ENCODE measurements at places on chromosomes 7 and 10.
A peak's percentile ranks its signal among the peaks of the same experiment; 100 is the strongest.

- peak; percentile 43 for DNase-seq
Measured at GRCh38 chr10:132248455-132249225, 59.1 kb downstream of the STK32C start.

DNA sequence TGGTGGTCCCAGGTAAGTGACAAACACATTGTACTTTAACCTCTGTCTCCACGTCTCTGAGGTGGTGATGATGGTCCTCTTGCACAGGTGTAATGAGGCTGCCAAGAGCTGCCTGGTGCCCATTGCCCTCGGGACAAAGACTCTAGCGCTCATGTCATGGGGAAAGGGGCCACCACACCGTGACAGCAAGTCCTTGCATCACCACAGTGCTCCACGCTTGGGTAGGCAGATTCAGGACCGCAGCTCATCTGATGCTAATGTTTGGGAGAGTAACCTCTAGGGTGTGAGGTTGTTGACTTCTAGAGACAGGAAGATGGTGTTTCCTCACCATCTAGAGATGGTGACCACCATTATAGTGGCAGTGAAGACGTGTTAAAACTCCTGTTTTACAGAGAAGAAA, 395.6 kb downstream of the ADRA2A start:
- no peak for DNase-seq

GRCh38 chr10:78451592-78451991, 417.9 kb downstream of the RPS24 start:
- peak; percentile 98 for DNase-seq

GRCh38 chr10:102449321-102450123, 1.8 kb downstream of the C10orf95 start:
- peak; percentile 86 for DNase-seq

DNA sequence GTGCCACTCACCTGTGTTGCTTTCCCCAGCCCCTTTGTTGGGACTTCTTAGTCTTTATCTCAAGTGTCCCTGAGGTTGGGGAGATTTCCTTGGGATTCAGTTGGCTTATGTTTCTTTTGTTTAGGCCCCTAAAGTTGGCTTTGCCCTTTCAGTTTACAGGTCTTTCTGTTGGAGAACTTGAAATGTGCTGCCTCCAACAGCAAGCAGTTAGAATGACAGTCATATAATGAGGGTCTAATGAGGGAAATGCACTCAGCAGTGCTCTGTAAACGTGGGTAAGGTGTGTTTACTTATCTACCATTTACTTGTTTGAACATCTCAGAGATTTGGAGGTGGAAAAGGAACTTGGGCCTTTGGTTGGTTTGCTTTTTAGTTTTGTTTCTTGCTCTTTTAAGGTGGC, 191.4 kb upstream of the STK17A start:
- no peak for DNase-seq

DNA sequence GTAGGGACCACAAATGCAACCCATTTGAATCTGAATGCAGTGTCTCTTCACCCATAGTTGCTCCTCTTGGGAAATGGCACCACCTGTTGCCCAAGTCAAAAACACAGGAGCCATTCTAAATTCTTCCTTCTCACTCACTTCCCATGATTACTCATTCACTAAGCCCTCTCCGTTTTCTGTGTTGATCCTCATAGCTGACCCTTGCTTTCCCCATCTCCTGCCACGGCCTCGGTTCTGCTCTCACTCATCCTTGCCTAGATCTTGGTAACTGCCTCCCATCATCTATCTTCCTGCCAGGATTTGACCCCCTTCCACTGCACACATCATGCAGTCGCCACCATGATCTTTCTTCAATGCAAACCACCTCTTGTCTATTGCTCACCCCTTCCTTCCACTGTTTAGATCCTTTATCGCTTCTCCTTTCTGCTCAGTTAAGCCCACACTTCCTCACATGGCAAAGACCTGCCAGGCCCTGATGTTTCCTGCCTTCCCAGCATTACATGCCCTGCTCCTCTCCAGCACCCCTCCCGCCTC, 19.0 kb upstream of the CPN1 start:
- peak; percentile 28 for DNase-seq

- DNase-seq, result no peak
Measured at GRCh38 chr10:63286340-63286739, 153.2 kb downstream of the NRBF2 start.

DNA sequence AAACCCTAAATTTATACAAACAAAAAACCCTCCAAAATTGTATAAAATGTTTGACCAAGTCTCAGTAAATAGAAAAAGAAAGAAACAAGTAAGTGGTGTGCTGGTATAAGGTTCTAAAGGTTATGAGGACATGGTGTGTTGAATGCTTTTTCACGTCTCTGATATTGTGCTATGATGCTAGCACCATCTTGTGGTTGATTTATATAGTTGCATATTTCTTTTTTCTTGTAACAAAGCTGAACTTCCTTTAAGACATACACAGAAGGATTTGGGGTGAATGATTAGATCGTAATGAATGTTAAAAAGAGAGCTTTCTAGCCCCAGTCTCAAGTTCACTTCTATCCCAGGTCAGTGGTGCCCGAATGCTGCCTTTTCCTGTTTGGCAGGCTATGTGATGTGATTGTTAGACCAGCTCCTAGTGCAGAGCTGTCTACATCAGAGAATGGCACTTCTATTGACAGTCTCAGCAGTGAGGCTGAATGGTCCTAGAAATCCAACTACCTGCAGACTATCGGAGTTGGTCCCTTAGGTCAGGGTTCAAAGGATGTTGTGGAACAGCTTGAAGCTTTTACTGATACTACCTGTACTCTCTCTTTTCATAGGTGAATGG, 25.0 kb downstream of the VTI1A start:
- DNase-seq, result peak; percentile 50

- no peak for DNase-seq
Measured at GRCh38 chr10:7481368-7481765, 70.5 kb upstream of the SFMBT2 start.

GRCh38 chr7:36614959-36615358, 109.3 kb downstream of the AOAH start:
- DNase-seq, result no peak

GRCh38 chr7:106737202-106737562, 76.2 kb upstream of the CCDC71L start:
- DNase-seq, result no peak

DNA sequence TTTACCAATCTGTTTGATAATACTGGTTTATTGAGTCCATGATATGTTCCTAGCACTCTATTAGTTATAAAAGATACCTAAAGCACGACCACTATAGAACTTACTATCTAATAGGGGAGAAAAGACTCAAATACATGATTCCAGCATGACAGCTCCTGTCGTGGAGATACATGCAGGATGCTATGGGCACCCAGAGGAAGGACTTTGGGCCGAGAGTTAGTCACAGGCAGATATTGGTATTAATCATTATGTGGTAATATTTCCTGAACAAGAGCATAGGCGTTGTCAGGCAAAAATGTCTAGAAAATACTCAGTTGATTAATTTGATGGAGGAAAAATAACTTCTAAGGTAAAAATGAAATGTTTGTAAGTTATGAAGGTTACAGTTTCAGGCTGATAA, 31.8 kb downstream of the CNNM2 start:
- DNase-seq, result no peak

DNA sequence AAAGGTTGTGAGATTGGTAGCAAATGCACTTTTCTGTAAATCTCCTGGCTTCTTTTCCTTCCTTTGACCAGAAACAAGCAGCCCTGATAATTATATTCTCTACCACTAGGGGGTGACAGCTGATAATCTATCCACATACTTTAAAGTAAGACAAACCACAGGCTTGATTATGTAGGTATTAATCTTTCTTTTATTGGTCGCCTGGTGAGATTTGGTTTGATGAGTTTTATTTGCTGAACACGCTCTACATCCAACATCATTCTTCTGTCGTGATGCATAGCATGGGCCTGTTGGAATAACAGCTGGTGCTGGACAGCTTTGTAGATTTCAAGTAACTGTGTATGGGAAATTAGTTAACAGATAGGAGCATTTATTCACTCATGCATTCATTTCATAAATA, 63.5 kb downstream of the ZNF365 start:
- DNase-seq, result peak; percentile 70

DNA sequence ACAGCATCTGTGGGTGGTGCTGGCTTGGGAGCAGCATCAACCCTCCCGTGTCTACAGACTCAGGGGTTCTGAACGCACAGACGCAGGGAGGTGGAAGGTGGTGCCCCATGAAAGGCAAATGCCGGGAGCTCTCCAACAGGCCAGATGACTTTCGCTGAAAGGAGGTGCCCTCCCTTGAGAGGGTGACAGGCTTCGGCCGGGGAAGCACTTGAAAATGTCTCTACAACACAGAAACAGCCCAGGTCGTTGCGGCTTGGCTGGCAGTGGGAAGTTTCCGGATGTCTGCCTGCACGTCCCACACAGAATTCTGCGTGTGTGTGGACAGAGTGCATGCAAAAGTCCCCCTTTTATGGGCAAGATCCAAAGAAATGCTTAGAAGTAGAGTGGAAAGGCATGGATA, 239.6 kb downstream of the SKAP2 start:
- no peak for DNase-seq

GRCh38 chr7:94154858-94155257, 150.7 kb upstream of the BET1 start:
- no peak for DNase-seq

DNA sequence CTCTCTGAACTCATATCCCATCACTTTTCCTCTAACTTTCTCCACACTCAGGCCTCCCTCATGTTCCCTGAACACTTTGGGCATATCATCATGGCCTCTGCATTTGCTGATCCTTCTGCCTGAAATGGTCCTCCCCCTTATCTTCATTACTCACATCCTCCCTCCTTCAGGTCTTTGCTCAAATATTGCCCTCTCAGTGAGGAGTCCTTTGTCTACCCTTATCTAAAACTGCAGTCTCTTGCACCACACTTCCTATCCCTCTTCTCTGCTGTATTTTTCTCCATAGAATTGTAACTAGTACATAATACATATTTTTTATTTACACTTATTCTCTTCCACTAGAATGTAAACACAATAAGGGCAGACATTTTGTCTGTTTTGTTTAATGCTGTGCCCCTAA, 41.7 kb downstream of the DNAJC1 start:
- no peak for DNase-seq
